ENCODE measurements at places on chromosomes 7 and 10. TPM values are rescaled to one million over a fixed set of nuclear protein-coding genes. Genes with fewer than 3 reads are reported as not detected.
A peak's percentile ranks its signal among the peaks of the same experiment; 100 is the strongest.

The WIPF3 gene
- total RNA-seq = not detected

The OR9A2 gene
- total RNA-seq = not detected

The SMC3 gene
- 81.0 TPM for total RNA-seq

DNA sequence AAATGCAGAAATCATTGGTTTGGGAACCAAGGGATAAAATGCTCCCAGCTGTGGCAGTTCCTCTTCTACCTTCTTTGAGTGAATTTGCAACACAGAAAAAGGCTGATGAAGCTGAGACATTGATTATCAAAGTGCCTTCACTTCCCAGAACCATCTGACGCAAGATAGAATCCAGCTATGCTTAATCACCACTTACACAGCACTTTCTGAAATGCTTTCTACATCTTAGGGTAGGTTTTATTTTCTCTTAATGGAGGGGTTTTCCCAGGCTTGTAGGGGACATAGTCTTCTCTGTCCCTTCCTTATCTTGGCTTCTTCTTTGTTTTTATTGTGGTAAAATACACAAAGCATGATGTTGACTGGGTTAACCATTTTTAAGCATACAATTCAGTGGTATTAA is 332.6 kb upstream of the ZNF32 start:
- H3K27ac ChIP-seq = no peak overlapping the region
- no peaks in the 10 kb centered on the region for H3K36me3 ChIP-seq
- DNase-seq = no peak
- peaks cover 9% of the 10 kb centered on the region for H3K4me1 ChIP-seq
- no peak overlapping the region for H3K4me3 ChIP-seq

DNA sequence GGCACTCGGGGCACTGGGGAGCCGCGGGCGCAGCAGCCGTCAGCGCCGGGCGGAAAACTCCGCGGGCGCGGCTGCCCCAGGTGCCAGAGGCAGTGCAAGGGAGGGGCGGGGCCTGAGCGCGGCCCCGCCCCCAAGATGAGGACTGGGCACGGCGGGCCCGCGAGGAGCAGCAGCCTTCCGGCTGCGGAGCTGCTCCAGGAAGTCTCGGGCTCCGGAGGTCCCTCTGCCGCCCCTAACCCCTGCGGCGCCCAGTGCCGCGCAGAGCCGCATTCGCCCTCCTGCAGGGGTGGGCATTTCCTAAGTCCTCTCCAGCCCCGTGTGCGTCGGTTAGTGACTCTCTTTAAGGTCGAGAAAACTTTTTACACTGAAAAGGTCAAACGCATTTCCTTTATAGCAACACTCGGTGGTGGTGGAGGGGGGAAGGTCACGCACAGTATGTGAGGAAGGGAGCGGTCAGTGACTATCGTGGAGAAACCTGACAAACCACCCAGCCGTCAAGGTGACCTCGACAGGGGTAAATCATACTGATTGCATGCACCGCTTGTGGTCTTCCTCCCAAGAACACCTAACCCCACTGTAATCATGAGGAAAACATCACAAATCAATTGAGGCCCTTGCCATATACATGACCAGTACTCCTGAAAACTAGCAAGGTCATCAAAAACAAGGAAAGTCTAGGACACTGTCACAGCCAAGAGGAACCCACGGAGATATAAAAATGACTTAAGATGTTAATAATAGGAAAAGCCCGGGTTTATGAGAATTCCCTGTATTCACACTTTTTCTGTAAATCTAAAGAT is at the start of gene ANXA11:
TSS of gene ANXA11 (minus strand) at position 61 of the 800 bp plus-strand sequence. CDS start 32,676 bp downstream, outside the sequence.
- peak within 1 kb of the TSS; percentile 90 for H3K27ac ChIP-seq
- peaks cover 31% of the 10 kb centered on the region for H3K36me3 ChIP-seq
- peak within 1 kb of the TSS; percentile 81 for H3K4me3 ChIP-seq
- peaks cover 43% of the 10 kb centered on the region for H3K4me1 ChIP-seq
- no peaks in the 10 kb centered on the region for H3K27me3 ChIP-seq
- peak; percentile 88 for DNase-seq

DNA sequence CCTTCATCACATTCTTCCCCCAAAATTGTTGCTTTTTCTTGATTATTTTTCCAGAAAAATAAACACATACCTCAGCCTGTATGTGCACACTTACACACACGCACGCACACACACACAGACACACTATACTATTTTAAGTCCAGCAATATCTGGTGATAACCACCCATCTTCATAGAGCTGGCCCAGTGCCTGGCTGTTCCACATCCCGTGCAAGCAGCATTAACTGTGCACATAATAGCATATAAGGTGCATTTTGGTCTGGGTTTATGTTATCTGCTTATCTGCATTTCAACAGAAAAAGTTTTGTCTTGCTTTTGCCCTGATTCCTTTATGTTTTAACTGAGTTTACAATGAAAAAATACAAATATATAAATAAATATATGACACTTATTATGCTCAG is 143.1 kb upstream of the KLF6 start:
- no peak overlapping the region for H3K4me3 ChIP-seq
- peaks cover 7% of the 10 kb centered on the region for H3K36me3 ChIP-seq
- H3K27ac ChIP-seq = no peak overlapping the region
- peaks cover 32% of the 10 kb centered on the region for H3K4me1 ChIP-seq
- H3K27me3 ChIP-seq = no peaks in the 10 kb centered on the region
- DNase-seq = no peak

DNA sequence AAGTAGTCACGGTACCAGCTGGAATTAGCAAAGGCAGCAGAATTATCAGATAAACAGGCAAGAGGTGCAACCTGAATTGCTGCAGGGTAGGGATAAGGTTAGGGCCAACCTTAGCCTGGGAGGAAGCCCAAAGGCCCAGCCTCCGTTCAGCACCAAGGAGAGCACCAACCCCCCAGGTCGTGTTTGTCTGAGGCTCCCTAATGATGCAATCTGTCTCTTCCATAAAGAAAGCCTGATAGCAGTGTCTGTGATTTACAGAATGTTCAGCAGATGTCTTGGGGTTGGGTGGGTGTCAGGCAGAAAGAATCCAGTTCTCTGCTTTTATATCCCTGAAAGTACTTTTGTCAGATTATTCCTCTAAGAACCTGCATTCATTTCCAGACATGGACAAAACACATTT is 328.4 kb upstream of the AOAH start:
- no peaks in the 10 kb centered on the region for H3K27me3 ChIP-seq
- H3K36me3 ChIP-seq = peaks cover 23% of the 10 kb centered on the region
- no peaks in the 10 kb centered on the region for H3K4me1 ChIP-seq

GRCh38 chr7:130488392-130489139 is 3.3 kb upstream of the MEST start:
- no peak overlapping the region for H3K27ac ChIP-seq
- H3K27me3 ChIP-seq = peaks cover 76% of the 10 kb centered on the region
- peaks cover 6% of the 10 kb centered on the region for H3K36me3 ChIP-seq
- DNase-seq = no peak
- peaks cover 29% of the 10 kb centered on the region for H3K4me1 ChIP-seq
- H3K4me3 ChIP-seq = no peak overlapping the region

DNA sequence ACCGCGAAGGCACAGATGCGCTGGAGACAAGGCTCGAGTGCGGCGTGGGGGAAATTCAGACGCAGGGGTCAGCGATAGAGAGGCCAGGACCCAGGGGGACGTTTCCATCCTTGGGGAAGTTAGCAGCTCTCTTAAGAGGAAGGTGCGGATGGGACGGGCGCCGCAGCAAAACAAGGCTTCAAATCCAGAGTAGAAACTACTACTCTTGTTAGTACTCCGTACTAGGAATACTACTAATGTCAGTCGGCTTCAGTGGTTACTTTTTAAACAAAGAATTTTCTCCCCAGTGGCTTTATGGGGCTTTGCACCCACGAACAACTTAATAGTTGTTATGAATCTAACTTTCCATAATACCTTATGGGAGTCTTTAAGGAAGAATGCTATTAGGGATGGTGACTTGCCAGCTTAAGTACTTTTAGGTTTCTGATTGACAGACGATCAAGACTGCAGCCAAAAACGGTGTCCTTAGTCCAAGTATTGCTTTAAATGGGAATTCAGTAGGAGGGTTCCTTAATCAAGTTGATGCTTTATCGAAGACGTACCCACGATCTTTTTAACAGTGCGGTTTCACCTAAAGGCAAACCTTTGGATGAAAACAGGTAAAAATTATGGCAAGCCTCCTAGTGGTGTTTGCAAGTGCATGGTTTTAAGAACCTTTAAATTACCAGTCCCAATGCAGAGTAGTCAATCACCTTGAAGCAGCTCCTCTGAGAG is 812 bp upstream of the IDE start:
- peaks cover 29% of the 10 kb centered on the region for H3K4me1 ChIP-seq
- peak overlapping the region; percentile 83 for H3K4me3 ChIP-seq
- peaks cover 3% of the 10 kb centered on the region for H3K36me3 ChIP-seq
- H3K27ac ChIP-seq = peak overlapping the region; percentile 79

DNA sequence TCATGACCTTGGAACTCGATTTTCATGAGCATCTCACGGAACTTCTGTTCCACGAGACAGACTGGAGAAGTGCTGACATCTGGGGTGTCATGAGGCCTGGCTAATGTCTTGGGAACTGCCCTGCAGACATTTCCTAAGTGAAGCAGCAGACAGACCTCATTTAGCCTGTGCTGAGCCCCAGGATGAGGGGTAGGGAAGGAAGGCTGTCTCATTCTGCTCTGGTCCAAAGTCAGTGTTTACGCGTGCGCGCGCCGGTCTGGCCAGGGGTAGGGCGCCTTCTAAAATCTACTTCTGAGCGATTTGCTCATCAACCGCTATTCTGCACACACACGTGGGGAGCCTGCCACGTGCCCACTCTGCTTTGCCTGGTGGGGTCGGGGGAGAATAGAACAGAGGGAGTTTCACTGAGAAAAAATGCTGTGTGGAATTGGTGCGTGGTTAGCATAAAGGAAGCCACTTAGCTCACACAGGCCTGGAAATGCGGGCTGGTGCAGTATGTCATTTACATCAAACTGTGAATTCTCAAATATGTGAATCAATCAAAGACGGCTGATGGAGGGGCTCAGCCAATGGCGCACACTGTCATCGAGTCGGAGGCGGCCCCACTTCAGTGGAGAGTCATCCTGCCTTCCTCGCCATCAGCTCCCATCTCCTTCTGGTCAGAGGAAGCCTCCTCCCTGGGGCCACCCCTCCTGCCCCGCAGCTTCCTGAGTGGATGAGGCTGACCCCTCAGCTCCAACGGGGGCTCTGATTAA is 335.1 kb downstream of the ADARB2 start:
- no peak overlapping the region for H3K27ac ChIP-seq
- DNase-seq = peak; percentile 9
- H3K4me1 ChIP-seq = no peaks in the 10 kb centered on the region
- H3K27me3 ChIP-seq = no peaks in the 10 kb centered on the region
- no peak overlapping the region for H3K4me3 ChIP-seq
- H3K36me3 ChIP-seq = no peaks in the 10 kb centered on the region

DNA sequence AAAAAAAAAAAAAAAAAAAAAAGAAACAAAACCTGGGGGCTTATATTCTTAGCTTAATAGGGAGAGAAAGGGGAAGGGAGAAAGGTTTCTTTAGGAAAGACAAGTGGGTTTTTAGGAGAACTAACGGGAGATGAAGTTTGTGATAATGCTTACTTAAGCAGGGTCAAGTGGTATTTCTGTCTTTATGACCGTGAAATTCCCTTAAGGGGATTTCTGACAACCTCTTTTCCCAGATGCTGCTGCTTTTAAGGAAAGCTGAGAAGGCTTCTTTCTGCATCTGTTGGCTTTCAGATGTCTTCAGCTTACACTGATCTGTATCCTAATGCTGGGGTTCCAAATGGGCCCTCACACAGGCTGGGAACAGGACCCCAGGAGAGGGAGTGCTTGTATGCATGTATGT is 42.6 kb downstream of the ADAMTS14 start:
- DNase-seq = no peak
- H3K36me3 ChIP-seq = no peaks in the 10 kb centered on the region

GRCh38 chr7:158285383-158285770 is 302.2 kb downstream of the PTPRN2 start:
- H3K36me3 ChIP-seq = no peaks in the 10 kb centered on the region
- H3K27ac ChIP-seq = no peak overlapping the region
- no peak for DNase-seq

- H3K27me3 ChIP-seq = no peaks in the 10 kb centered on the region
- DNase-seq = no peak
- peaks cover 26% of the 10 kb centered on the region for H3K36me3 ChIP-seq
Observed at GRCh38 chr7:5779141-5779540, 2.3 kb downstream of the RNF216 start.

The ASZ1 gene
- total RNA-seq = not detected

- H3K4me3 ChIP-seq = peak within 1 kb of the TSS; percentile 63
- H3K27me3 ChIP-seq = peaks cover 62% of the 10 kb centered on the region
- peak; percentile 32 for DNase-seq
- H3K27ac ChIP-seq = no peak within 1 kb of the TSS
- H3K36me3 ChIP-seq = no peaks in the 10 kb centered on the region
Observed at GRCh38 chr10:70478191-70479164, at the start of gene PALD1. Gene PALD1, plus strand, starts transcription at chr10:70478767. Its CDS starts 47,185 bp downstream, at chr10:70525952.

The PNPLA8 gene
- total RNA-seq = 23.2 TPM

The MGMT gene
- 16.7 TPM for total RNA-seq

The SYCE1 gene
- total RNA-seq = 0.13 TPM

- no peak overlapping the region for H3K27ac ChIP-seq
- peaks cover 3% of the 10 kb centered on the region for H3K4me1 ChIP-seq
- H3K4me3 ChIP-seq = no peak overlapping the region
- peaks cover 10% of the 10 kb centered on the region for H3K27me3 ChIP-seq
- peak; percentile 29 for DNase-seq
Observed at GRCh38 chr10:119608316-119609155, 11.8 kb upstream of the TIAL1 start.

GRCh38 chr7:128831994-128832879 is 2.0 kb downstream of the FLNC start:
- no peak overlapping the region for H3K27ac ChIP-seq
- H3K36me3 ChIP-seq = no peaks in the 10 kb centered on the region
- no peak for DNase-seq
- peaks cover 8% of the 10 kb centered on the region for H3K4me1 ChIP-seq

The EN2 gene
- not detected for total RNA-seq

DNA sequence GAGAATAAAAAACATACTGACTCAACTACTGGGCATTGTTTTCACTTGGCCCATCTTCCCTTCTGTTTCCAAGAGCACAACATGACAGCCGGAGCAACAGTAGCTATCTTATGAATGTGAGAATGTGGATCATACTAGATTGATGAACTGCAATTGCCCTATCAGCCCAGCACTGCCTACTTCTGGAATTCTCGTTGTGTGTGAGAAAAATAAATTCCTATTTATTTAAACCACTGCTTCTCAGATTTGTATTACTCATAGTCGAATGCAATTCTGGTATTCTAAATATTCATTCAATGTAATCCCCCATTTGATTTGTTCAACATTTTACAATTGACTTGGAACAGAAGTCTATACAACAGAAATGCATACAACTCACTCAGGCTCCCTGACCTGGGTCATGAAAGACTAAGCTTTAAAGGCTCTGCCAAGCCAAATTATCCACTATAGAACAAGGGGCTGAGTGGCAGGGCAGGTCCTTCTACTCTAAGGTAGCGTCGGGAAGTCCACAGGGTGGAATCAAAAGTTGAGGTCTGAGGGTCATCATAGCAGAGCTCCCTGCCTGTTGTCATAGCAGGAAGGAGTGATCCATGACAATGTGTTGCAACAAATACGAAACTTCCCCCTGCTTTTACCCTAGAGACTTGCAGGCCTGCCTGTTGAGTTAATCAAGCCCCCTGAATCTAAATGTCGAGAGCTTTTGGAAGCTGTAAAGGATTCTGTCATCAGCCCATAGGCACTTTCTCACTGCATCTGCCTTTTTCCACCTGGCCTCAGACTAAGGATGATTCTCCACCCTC is 12.4 kb upstream of the JAZF1 start:
- peaks cover 44% of the 10 kb centered on the region for H3K27me3 ChIP-seq
- H3K36me3 ChIP-seq = no peaks in the 10 kb centered on the region
- no peak for DNase-seq

The FAM131B gene
- 1.2 TPM for total RNA-seq

The UCMA gene
- not detected for total RNA-seq

- no peak overlapping the region for H3K27ac ChIP-seq
- no peaks in the 10 kb centered on the region for H3K4me1 ChIP-seq
- no peak for DNase-seq
- no peaks in the 10 kb centered on the region for H3K27me3 ChIP-seq
Observed at GRCh38 chr10:128596906-128597305, 470.7 kb upstream of the MKI67 start.
